ENCODE measurements at places on chromosomes 5 and 9. TPM values are rescaled to one million over a fixed set of nuclear protein-coding genes. Genes with fewer than 3 reads are reported as not detected.

DNA sequence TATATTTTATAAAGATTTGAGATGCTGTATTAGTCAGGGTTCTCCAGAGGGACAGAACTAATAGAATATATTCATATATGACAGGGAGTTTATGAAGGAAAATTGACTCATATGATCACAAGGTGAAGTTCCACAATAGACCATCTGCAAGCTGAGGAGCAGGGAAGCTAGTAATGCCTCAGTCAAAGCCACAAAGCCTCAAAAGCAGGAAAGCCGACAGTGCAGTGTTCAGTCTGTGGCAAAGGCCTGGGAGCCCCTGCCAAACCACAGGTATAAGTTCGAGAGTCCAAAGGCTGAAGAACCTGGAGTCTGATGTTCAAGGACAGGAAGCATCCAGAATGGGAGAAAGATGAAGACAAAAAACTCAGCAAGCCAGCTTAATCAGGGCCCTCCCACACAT lies 382.2 kb downstream of the LRRC70 start:
- no peaks in the 10 kb centered on the region for H3K36me3 ChIP-seq
- H3K4me1 ChIP-seq = no peaks in the 10 kb centered on the region
- peaks cover 6% of the 10 kb centered on the region for H3K27me3 ChIP-seq
- H3K4me3 ChIP-seq = no peak overlapping the region
- no peak overlapping the region for H3K27ac ChIP-seq

DNA sequence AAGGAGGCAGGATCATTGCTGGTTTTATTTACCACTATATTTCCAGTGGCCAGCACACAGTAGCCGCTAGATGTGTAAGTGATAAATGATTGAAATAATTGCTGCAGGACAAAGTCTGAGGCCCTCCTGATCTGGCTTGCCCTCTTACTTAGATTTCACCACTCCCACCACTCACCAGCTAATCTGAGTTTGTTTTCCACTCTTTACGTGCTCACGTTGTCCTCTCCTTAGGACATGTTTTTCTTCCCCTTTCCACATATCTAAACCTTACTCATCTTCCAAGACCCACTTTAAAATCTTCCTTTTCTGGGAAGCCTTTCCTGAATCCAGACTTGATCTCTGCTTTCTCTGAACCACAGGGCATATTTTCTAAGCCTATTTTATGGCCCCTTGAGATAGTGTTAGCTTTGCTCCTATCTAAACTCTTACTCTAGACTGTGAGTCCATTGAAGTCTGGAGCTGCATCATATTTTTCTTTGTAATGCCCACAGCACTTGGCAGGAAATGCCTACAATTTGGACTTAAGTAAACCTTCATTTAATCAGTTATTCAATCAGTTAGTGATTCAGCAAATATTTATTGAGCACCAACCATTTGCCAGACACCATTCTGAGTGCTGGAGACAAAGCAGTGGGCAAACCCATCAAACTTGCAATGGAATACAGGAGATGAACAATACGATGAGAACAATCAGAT lies 2.4 kb downstream of the TLR4 start:
- DNase-seq = no peak
- H3K27me3 ChIP-seq = no peaks in the 10 kb centered on the region
- H3K4me1 ChIP-seq = peaks cover 53% of the 10 kb centered on the region
- peak overlapping the region; percentile 82 for H3K27ac ChIP-seq
- peaks cover 21% of the 10 kb centered on the region for H3K36me3 ChIP-seq
- peak overlapping the region; percentile 74 for H3K4me3 ChIP-seq

GRCh38 chr9:130306823-130307666 lies 41.5 kb downstream of the HMCN2 start:
- no peaks in the 10 kb centered on the region for H3K36me3 ChIP-seq
- peaks cover 3% of the 10 kb centered on the region for H3K4me1 ChIP-seq
- H3K27ac ChIP-seq = no peak overlapping the region
- DNase-seq = no peak

DNA sequence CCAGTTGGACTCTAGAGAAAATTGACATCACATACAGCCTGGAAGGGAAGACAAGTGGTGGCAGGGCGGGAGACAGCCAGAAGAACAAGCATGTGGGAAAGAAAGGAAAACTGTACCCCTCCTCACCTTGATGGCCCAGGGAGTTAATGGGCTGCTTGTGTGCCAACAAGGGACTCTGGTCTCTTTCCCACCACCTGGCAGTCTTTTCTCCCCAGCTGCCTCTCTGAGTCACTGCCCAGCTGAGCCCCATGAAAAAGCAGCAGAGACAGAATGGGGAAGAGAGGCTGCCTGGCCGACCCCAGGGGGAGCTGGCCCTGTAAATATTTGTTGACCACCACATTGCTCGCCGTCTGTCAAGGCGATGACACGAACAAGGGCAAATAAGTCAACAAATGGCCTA lies 359.4 kb downstream of the ENC1 start:
- peaks cover 9% of the 10 kb centered on the region for H3K4me1 ChIP-seq
- no peak for DNase-seq
- no peaks in the 10 kb centered on the region for H3K36me3 ChIP-seq
- no peaks in the 10 kb centered on the region for H3K27me3 ChIP-seq
- no peak overlapping the region for H3K27ac ChIP-seq

- DNase-seq = no peak
- no peaks in the 10 kb centered on the region for H3K36me3 ChIP-seq
- no peaks in the 10 kb centered on the region for H3K27me3 ChIP-seq
- H3K4me1 ChIP-seq = peaks cover 10% of the 10 kb centered on the region
- no peak overlapping the region for H3K4me3 ChIP-seq
- no peak overlapping the region for H3K27ac ChIP-seq
Measured at GRCh38 chr5:167720676-167721260, 570.7 kb upstream of the WWC1 start.

- H3K4me1 ChIP-seq = no peaks in the 10 kb centered on the region
- DNase-seq = no peak
- H3K36me3 ChIP-seq = peaks cover 24% of the 10 kb centered on the region
- H3K27me3 ChIP-seq = no peaks in the 10 kb centered on the region
- no peak overlapping the region for H3K4me3 ChIP-seq
- H3K27ac ChIP-seq = no peak overlapping the region
Measured at GRCh38 chr5:151047814-151048425, 27.5 kb downstream of the GPX3 start.

DNA sequence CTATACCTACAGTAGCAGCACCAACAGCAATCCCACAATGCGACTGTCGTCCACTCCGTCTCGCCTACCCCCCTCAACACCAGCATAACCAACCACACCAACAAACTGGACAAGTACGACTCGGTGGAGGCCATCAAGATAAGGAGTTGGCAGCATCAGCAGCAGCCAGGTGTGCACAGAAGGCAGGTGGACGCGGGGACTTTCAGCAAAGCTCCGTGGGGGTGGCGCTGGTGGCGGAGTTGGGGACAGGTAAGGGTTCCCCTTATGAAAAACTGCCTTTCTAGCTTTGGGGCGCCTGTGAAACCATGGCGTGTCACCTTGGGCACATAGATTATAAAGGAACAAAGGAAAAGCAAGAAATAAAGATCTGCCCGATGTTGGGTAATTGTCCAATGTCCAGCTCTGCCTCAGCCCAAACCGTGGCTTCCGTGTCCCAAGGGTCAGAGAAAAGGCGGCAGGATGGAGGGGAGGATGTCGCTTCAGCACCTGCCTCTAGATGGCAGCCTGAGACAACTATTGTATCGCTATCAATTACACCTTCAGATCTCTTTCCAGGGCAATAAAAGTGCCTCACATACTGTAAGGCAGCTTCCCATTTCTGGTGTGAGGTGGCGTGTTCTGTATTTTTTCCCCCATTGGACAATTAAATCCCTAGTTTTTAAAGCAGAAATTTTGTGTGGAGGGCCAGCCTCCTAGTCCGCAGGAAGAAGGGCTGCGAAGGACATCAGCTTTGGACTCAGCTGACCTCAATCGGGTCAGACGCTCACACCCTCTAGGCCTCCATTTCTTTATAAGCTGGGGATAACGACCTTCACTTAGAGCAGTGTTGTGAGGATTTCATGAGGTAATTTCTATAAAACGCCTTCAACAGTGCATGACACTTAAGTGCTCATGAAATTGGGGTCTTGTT lies 58.8 kb downstream of the MTRR start:
- no peak for DNase-seq
- H3K4me3 ChIP-seq = no peak overlapping the region
- H3K36me3 ChIP-seq = no peaks in the 10 kb centered on the region
- no peak overlapping the region for H3K27ac ChIP-seq

- no peaks in the 10 kb centered on the region for H3K27me3 ChIP-seq
- DNase-seq = no peak
- H3K27ac ChIP-seq = peak overlapping the region; percentile 67
- H3K4me3 ChIP-seq = no peak overlapping the region
- peaks cover 24% of the 10 kb centered on the region for H3K4me1 ChIP-seq
Measured at GRCh38 chr9:80004714-80005113, 432.9 kb downstream of the TLE4 start.

- no peaks in the 10 kb centered on the region for H3K27me3 ChIP-seq
- no peak for DNase-seq
- H3K4me3 ChIP-seq = no peak overlapping the region
- H3K27ac ChIP-seq = no peak overlapping the region
Measured at GRCh38 chr9:129242191-129242941, 64.3 kb upstream of the IER5L start.

DNA sequence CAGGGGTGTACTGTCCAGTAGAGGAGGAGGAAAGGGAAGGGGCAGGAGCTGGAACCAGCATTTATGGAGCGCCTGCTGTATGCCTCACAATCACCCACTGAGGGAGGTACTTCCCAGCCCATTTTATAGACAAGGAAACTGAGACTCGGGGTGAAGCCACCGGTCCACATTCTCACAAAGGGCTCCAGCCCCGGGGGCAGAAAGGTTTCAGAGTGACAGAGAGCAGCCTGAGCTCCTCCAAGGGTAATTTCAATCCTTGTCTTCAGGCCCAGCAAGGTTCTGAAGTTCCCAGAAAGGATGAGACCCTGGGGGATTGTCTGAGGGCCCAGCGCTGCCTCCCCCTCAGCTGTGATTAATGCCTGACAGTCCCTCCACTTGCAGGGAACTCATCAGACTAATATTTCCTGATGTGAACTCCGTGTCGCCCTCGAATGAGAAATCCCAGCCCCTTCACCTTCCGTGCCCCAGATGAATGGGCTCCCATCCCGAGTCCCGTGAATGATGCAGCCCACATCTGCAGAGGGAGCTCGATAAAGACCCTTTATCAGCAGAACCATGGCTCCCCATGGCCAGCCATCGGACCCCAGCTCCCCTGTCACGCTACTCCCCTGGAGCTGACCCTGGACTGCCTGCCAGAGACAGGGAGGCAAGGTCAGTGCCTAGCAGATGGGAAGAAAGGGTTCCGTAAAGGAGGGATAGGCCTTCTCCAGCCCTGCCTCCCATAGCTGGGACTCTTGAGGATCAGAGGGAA lies 32.1 kb upstream of the MVB12B start:
- H3K36me3 ChIP-seq = no peaks in the 10 kb centered on the region
- peak; percentile 82 for DNase-seq
- H3K27ac ChIP-seq = no peak overlapping the region
- H3K27me3 ChIP-seq = peaks cover 9% of the 10 kb centered on the region
- no peaks in the 10 kb centered on the region for H3K4me1 ChIP-seq

- DNase-seq = no peak
- no peak overlapping the region for H3K4me3 ChIP-seq
- H3K27ac ChIP-seq = no peak overlapping the region
Measured at GRCh38 chr5:31355337-31355736, 161.9 kb downstream of the CDH6 start.

DNA sequence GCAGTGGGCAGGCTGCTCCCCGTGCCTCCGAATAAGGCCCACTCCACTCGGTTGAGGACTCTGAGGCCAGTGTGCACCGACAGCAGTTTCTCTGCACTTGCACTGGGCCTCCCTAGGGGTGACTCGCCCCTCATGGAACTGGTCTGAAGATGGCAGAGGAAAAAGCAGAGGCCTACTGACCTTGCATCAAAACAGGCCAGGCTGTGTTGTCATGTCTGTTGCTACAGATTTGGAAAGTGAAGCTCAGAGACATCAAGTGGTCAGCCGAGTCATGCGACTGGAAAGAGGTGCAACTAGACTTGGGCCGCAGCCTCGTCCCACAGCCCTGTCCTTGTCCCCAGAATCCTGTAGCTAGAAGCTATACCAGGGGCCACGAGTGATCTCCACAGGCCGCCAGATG lies 78.3 kb downstream of the DCP2 start:
- H3K27ac ChIP-seq = no peak overlapping the region
- no peak overlapping the region for H3K4me3 ChIP-seq
- no peak for DNase-seq
- peaks cover 3% of the 10 kb centered on the region for H3K36me3 ChIP-seq
- no peaks in the 10 kb centered on the region for H3K27me3 ChIP-seq
- peaks cover 12% of the 10 kb centered on the region for H3K4me1 ChIP-seq

- peaks cover 2% of the 10 kb centered on the region for H3K36me3 ChIP-seq
- H3K4me1 ChIP-seq = peaks cover 19% of the 10 kb centered on the region
- H3K27me3 ChIP-seq = peaks cover 7% of the 10 kb centered on the region
Measured at GRCh38 chr9:108743901-108744371, 111.8 kb downstream of the ACTL7B start.

DNA sequence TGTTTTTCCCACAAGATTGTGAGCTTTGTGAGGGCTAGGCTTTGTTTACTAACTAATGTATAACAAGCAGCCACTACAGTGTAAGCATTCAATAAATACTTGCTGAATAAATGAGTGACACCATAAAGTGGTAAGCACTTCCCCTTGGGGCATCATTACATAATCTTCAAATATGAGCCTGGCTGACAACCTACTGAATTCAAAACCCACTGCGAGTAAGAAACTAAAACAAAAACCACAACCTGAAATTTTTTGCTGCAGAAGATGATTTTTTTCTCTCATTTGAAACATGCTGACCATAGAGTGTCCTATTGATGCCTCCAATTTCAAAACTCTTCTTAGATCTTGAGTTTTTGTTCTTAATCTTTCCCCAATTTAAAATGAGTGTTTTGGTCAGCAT lies 331.3 kb upstream of the CCNG1 start:
- H3K27me3 ChIP-seq = no peaks in the 10 kb centered on the region
- H3K36me3 ChIP-seq = no peaks in the 10 kb centered on the region
- no peak overlapping the region for H3K4me3 ChIP-seq
- DNase-seq = no peak

Gene SLC9A3
- 1.7 TPM for total RNA-seq

Gene MYMK
- total RNA-seq = not detected

Gene CLPTM1L
- total RNA-seq = 88.0 TPM

Gene FGF1
- total RNA-seq = 0.73 TPM

Gene RANBP17
- 17.5 TPM for total RNA-seq

Gene SPINK9
- not detected for total RNA-seq

Gene CCL21
- not detected for total RNA-seq

Gene CBY3
- total RNA-seq = not detected

Gene FAM153A
- total RNA-seq = not detected

Gene GPR150
- total RNA-seq = 0.16 TPM

Gene RNF183
- not detected for total RNA-seq

Gene N4BP3
- total RNA-seq = 0.64 TPM

Gene CDKN2A
- total RNA-seq = 14.3 TPM
